ENCODE measurements at places on chromosomes 6 and 20.
A peak's percentile ranks its signal among the peaks of the same experiment; 100 is the strongest.

DNA sequence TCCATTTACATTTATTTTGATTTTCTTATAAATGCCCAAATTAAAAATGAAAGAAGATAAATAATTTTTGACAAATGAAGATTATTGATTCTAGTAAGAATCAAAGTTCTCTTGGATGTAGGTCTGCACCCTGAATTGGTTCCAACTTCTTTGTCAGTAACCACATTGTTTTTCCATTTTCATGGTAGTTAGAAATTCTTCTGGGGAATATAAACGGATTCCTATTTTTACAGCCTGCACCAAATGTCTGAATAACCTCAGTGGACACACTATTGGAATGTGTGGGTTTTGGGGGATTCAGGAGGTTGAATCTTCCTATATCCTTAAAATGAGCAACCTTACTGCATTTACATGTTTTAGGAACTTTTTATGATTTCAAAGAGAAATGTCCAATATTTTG lies 1085.3 kb upstream of the MAP3K7 start:
- no peak for DNase-seq

GRCh38 chr6:21594416-21595281 lies 1.1 kb downstream of the SOX4 start:
- DNase-seq: peak; percentile 25

- DNase-seq: no peak
Observed at GRCh38 chr6:44020664-44021425, 106.4 kb downstream of the MRPL14 start.

DNA sequence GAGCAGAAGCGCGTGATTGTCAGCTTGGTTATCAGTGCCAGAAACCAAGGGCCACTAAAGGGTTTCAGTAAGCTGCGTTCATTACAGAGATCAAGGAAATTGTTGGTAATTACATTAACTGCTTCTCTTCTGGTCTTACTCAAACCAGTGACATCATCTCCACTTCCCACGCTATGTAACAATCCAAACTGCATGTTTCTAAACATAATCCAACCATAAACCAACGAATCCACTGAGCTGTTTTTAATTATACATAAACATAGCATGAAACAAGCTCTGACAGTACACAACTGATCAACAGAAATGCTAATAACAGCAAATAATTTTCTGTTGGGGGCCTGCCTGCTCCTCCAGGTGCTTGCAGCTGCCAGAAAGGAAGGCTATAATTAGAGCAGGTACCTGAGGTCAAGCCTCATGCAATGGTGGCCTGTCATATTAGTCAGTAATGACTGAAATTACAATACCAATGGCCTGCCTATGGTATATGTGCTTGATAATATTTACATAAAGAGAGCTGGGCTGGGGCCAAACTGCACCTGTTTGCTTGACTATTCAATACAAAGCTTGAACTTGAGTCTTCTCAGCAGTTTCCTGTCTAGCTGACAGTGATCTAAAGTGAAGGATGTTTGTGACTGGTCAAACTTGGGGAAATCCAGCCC lies 40.1 kb downstream of the ILRUN start:
- no peak for DNase-seq

DNA sequence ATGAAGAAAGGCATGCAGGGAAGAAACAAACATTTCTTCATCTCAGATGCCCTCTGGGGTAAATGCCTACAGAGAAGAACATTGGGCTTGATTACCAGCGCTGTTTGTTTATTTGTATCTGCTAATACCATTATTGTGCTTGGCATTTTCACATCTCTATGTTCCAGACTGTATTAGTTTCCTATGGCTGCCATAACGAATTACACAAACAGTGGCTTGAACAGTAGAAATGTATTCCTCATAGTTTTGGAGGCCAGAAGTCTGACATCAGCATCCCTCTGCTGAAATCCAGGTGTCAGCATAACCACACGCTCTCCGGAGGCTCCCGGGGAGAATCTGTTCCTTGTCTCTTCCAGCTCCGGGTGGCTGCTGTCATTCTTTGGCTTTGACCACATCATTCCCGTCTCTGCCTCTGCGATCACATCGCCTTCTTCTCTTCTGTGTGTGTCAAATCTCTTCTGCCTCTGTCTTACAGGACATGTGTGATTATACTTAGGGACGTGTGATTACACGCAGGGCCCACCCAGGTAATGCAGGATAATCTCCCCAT lies 241.6 kb upstream of the SUPT3H start:
- DNase-seq: no peak

GRCh38 chr6:75424618-75425548 lies 68.7 kb downstream of the FILIP1 start:
- DNase-seq: no peak

DNA sequence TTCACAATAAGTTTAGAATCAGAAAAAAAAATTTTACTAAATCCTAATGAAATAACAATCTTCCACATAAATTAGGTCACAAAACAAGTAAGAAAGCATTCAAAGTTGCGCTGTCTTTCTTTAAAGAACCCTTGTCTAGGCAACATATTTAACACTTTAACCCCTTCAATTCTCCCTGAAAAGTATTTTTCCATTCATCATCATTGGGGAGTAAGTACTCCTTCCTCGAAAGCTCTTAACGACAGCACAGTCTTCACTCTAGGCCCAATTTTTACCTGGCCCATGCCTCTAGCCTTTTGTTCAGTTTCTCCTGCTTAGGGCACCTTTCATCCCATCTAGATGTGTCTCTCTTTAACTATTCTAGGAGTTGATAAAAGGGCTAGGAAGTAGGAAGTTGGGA lies 2.6 kb downstream of the TSPYL1 start:
- no peak for DNase-seq

DNA sequence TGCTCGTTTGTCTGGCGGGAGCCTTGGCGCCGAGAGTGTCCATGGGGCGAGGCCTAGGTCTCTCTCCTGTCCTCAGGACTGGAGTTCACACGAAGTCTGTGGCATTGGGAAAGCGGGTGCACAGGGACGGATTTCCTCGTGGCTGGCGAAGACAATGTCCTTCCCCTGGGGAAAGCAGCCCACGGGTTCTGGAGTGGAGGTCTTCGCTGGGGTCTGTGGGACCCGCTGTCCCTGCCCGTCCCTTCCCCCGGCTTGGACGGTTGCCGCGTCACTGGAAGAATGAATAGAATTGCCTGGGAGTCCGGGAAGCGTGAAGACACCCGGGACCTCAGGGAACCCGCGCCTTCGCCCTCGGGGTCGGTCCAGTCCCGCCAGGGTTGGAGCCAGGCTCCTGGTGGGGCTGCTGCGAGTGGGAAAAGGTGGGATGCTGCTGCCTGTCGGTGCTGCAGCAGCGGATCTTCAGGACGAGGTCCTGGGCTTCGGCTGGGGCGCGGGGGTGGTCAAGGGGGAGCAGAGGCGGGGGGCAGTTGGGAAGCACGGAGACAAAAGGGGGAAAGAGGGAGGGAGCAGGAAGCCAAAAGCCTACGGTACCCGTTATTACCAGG lies 441.8 kb upstream of the DEFB115 start:
- DNase-seq: no peak
